ENCODE measurements at places on chromosomes 5 and 9. TPM values are rescaled to one million over a fixed set of nuclear protein-coding genes. Genes with fewer than 3 reads are reported as not detected.

The RNF208 gene
- total RNA-seq, result 9.3 TPM

The PHF24 gene
- total RNA-seq, result 0.08 TPM

The SLC9A3 gene
- 3.0 TPM for total RNA-seq

The AQP7 gene
- not detected for total RNA-seq

The NR4A3 gene
- 69.5 TPM for total RNA-seq

The IL5 gene
- total RNA-seq, result 1.5 TPM

The MAP1B gene
- not detected for total RNA-seq

The NPR3 gene
- not detected for total RNA-seq

The OR1J2 gene
- not detected for total RNA-seq

DNA sequence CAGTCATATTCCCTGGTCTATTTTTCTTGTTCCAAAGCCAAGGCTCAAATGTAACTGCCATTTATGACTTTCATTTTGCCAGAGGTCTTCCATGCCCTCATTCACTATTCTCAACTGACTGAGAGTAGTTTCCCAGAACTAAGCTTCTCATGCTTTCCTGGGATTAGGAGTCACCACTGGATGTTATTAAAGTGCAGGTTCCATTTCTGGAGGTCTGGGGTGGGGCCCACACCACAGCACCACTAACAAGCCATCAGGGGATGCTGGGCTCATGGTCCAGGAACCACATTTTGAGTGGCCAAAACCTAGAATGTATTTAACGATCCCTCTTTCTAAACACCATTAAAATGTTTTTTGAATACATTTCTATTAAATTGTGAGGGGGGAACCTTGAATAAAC lies 677.6 kb downstream of the SEMA5A start:
- DNase-seq, result no peak

- DNase-seq, result no peak
These were observed 15.3 kb upstream of the NOL6 start for GRCh38 chr9:33489066-33489465.

DNA sequence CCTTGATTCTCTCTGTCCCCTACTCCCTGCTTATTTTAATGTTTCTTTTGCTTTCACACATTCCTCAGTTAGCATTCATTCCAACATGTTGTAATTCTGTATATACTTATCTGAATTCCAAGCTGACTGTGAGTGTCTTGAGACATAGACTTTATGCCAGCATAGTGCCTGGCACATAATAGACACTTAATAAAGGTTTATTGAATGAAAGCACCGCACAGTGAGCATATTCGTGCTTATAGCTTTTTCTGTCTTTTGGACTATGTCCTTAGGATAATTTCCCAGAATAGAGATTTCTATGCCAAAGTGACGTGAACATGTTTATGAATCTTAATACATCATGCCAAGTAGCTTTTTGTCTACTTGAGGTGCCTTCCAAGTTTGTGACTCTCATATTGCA lies 174.6 kb downstream of the CD180 start:
- DNase-seq, result no peak

- DNase-seq, result no peak
These were observed 21.3 kb downstream of the MSX2 start for GRCh38 chr5:174745590-174746103.

GRCh38 chr5:67166460-67167285 lies 29.9 kb downstream of the CD180 start:
- peak; percentile 77 for DNase-seq

GRCh38 chr5:40220260-40220659 lies 459.5 kb upstream of the PTGER4 start:
- no peak for DNase-seq

DNA sequence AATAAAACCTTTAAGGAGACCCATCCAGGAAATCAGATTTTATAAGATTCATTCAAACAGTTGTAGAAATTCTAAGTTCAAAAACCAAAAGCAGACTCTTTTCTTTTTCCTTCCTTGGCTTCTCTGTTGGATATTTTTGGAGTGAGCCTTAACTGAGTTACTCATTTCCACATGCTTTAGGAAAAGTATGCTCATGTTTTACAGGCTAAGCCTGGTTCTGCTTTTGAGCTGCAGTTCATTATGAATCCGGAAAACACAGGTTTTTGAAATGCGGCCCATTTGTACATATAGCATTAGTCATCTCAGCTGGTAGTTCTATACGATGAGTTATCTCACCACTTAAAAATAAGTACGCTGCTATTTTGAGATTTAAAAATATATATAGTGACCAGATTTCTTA lies 156.6 kb upstream of the DMRT1 start:
- DNase-seq, result no peak

DNA sequence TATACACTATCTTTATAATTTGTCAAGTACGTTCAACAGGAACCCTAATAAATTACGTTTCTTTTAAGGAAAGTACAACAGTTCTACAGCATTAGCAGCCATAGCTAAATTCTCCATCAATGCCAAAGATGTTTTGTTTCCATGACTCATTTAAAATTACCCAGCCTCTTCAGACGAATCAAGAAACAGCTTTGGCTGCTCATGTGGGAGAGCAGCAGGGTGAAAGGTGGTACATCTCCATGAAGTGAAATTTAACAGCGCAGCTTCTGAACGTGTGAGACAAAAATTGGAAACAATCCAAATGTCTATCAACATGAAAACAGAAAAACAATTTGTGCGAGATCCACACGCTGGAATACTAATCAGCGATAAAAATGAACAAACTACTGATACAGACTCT lies 327.3 kb upstream of the CDH6 start:
- DNase-seq, result no peak
